ENCODE measurements at places on chromosomes 3 and 15.

DNA sequence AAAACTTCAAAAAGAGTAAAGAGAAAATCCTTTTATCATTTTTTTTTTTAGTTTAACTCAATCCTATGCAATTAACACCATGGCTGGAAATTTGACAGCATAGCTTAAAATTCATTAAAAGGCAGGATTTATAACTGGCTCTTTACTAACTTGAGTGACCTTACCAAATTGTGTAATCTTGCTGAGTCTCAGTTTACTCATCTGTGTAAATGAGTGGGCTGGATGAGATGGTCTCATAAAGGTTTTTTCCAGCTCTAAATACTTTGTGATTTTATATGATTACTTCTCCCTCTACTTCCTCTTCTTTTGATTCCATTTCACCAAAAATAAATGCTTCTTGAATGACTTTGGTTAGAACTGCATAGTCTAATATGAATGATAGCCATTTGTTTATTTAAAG lies 234.9 kb upstream of the SATB1 start:
- no peak for DNase-seq

- DNase-seq = no peak
Measured at GRCh38 chr3:104108522-104108921, 1258.2 kb upstream of the ALCAM start.

DNA sequence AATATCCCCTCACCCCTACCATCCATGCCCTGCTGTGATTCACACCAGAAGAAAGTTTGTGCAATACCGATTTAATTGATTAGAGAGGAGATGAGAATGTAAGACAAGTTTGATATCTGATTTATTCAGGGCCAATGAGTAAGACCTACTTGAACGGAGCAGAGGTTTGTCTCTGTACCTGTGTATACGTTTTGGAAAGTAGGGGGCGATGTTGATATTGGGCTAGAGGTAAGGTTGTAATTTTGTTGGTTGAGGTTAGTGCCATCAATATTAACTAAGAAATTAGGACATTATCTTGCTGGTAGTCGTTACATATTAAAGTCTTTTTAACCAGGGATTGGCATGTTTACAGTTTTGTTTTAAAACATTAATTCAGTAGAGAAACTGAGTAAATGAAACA lies 20.5 kb downstream of the EAF2 start:
- DNase-seq = no peak

DNA sequence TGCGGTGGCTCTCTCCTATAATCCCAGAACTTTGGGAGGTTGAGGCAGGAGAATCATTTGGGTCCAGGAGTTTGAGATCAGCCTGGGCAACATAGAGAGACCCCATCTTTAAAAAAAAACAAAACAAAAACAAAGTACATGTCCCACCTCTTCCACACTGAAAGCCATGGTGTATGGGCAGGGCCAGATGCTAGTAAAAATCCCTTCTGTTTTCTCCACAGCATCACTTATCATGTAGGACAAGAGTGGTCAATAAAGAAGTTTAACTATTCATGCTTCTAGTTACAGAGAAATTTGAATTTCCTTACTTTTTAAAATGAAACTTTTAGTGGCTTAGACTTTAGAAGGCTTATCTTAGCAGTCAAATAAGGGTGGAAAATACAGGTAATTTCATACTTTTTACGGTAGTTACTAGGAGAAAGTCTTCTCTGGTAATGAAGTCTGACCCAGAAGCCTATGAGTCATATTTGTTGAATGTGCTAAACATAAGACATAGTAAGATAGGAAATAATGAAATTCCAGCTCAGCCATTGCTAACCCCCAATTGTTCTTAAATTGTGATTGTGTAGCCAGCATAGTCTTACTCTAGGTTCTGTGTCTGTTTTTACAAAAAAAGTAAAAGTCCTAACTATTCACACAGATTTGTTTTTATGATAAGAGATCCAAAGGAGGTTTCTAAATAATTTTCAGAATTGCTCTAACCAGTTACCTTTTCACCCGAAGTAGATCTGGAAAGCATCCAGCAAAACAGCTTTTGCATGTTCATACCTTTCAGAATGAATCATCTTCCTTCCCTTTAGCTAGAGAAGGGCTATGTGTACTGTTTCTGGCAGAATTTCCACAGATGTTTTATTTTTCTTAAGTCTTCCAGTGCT lies 16.4 kb upstream of the ZNF609 start:
- no peak for DNase-seq

DNA sequence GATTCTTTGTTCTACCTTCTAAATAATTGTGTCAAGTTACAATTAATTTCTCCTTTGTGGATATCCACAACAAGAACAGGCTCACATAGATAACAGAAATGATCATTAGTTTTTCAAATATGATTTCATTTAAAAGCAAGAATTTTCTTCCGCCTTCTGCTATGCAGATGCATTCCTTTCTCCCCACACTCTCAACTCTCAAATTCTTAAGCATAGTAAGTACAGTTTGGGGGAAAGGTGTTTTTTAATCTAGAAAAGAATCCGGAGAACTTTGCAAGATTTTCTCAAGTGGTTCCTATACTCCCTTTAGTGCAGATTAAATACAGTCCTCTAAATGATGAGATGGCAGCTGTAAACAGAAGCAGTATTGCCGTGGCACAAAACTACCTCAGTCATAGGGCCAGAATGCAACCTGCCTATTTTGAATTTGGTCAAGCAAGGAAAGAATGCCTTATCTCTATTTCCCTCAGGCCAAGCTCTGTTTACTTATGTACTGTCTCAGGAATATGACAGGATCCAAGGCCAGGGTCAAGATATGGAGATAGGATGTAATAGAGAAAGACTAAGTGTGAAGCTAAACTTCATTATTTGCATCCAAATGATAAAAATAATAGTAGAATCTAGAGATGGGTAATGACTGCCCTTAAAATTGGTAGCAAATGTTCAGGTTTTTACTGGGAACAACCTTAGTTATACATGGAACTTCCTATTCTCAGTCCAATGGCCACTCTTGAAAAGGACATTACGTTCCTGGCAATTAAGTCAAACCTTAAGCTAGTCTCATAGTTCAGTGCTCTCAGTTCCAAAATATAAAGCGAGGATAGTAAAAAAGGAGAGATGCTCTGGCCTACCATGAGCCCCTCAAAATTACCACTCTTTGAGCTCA lies 77.3 kb upstream of the PHLDB2 start:
- no peak for DNase-seq

DNA sequence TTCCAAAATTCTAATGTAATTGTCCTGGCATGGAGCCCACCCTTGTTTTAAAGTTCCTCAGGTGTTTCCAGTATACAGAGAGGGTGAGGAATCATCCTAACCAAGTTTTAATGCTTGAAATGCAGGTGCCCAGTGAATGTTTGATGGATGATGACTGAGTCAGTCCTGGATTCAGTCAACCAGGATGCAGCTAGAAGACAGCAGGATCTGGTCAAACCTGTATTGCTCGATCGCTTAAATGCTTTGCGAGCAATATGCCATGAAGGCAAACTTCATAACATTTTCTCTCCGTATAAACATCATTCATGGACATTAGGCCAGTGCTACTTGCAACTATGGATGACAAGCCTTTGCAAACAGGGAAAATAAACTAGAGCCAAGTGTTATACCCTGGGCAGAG lies 591.2 kb downstream of the RSL24D1 start:
- no peak for DNase-seq

All from NCI-H1417 treated with DMSO at 0.1 percent for 48 hours (cell line).